Stimulated activated CD4-positive, alpha-beta T cell treated with anti-CD3 and anti-CD28 coated beads, TNF-alpha, amount 100 ng/mL, for 4 hours (primary cell): ENCODE measurements at places on chromosomes 12 and 14.

DNA sequence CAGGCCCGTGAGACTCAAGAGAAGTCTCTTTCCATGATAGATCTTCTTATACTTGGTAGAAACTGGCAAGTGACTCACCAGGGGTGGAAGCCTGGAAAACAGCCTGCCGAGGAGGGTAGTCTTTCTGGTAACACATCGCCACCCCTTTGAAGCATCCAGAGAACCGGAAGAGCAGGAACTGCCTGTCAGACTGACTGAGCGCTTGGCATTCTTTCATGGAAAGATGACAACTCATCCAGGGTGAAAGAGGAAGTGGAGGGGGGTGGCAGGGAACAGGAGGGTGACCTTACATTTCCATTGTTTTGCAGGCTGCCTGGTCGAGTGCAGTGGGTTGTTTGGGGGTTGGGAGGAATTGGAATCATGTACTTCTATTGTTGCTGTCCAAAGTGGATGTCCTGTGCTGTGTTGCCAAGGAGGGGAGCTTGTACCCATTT, 34.5 kb downstream of the PRKCH start:
- DNase-seq: no peak

DNA sequence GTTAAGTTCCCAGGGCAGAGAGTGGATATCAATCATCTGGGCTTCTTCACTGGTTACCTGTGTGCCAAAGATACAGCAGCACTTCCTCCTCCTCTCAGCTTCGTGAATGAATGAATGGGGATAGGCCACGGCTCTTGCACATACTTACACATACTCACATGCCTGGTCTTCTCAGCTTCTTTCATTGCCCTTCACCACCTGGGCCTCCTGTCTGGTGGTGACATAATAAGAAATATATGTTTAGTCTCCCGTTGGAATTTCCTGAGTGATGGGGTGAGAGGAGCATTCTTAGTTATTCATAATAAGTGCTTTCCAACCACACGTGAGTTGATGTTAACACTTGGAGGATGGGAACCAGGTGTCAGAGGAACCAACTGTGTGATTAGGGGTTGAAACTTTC, 268.1 kb upstream of the RMST start:
- no peak for DNase-seq

DNA sequence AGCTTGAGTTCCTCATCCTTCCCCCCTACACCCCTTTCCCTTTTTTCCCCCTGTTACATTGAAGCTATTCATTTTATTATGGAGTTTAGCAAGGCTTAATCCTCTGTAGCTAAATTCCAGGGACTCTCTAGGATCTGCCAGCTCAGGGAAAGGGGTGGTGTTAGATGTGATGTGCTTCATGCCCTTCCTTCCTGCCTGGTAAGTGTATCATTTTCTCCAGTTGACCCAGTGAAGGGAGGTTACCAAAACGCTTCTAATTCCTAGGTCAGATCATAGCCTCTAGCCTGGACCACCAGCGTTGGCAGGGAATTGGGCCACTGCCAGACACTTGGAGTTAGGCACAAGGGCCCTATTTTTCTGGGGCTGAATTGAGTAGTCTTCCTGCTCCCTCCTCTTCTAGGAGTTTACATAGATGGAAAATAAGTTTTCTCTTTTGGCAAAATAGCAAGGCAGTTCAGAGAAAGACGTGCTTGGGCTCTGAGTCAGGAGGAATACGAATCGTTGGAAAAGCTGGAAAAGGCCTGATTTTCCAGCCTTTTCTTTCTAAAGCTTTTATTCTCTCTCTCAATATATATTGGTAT, 88.3 kb downstream of the NPAS3 start:
- no peak for DNase-seq

- DNase-seq: no peak
Observed at GRCh38 chr12:4118017-4118510, 155.5 kb upstream of the CCND2 start.

DNA sequence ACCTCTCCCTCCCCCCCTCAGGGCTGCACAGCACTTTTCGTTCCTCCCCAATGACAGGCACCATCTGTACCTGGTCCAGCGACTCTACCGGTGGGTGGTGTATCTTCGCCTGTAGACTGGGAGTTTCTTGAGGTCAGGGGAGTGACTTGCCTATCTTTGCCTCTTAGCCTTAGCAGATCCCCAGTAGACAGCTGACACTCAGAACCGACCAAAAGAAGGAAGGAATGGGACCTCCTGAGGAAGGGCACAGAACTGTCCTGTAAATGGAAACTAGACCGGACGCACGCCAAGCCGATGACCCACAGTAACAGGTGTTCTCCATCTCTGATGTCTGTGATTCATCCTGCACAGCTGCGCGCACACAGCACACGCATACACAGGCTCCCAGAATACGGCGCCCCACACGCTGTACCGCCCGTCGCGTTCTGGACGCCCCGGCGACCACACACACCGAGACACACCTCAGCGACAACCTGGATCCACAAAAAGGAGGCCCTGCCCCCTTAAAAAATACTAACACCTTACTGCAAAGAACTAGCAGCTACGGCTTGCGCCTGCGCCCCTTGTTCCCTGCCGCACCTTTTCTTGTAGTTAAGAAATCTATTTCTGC, 673 bp upstream of the TTC9 start:
- no peak for DNase-seq
